ENCODE measurements at places on chromosomes 16 and 17.

DNA sequence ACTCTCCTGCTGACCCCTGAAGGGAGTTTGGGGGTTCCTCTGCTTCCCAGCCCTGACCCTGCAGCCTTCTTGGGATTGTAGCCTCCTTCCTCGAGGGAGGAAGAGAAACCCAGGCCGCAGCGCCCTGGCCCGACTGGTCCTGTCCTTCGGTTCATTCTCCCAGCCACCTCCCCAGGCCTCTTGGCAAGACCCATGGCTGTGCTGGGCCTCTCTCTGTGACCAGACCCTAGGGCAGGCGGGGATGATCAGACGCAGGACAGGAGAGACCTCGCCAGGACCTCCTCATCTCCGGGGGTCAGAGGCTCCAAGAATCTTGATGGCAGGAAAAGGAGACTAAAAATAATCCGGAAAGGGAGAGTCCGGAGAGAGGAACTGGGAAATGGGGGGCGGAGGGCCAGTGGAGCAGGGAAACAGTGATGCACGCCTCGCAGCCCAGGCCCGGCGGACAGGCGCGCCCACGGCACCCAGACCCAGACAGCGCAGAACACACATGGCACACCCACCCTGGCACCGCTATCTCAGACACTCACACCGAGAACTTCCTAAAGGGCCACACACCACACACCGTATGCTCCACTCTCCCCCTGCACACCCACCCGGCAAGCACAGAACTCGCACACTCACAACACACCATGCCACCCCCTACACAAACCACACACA, 1.2 kb downstream of the ARHGEF15 start:
- no peak for DNase-seq

DNA sequence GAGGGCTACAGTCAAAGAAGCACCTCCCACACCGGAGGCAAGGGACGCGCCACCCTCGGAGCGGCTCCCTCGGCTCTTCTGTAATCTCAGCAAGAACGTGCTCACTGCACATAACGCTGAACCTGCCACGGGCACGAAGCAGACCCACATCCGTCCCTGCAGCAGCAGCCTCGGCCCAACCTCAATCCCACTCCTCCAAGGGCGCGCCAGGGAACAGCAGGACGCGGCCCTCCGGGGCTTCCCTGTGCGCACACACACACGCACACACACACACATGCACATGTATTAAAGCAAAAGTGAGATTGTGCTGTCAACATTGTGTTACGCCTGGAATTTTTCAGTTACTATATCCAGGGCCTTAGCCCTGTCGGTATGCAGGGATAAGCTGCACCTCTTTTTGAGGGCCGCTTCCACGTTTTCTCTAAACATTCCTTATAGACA, 54.0 kb downstream of the TBC1D16 start:
- DNase-seq = no peak

- DNase-seq = no peak
Observed at GRCh38 chr17:27496005-27496404, 39.8 kb downstream of the KSR1 start.

DNA sequence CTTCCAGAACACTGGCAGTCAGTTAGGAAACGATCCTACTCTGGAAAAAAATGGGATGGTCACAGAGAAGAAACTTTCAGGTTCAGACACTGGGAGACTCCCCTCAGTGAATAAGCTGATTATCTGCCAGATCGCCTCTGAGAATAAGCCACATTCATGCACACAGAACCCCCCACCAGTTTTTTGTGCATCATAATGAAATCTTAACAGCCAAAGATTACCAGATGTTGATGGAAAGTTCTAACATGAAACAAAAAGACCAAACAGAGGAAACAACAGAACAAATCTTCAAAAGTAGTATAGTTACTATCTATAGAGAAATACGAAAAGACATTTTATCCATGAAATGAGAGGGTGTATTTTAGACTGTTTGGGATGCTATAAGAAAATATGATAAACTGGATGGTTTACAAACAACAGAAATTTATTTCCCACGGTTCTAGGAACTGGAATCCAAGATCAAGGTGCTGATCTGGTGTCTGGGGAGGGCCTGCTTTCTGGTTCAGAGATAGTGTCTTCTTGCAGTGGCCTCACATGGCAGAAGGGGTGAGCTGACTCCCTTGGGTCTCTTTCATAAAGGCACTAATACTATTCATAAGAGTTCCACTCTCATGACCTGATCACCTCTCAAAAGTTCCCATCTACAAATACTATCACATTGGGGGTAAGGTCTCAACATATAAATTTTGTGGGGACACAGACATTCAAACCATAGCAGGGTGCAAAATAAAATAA, 8.0 kb upstream of the AMZ2 start:
- DNase-seq = no peak

DNA sequence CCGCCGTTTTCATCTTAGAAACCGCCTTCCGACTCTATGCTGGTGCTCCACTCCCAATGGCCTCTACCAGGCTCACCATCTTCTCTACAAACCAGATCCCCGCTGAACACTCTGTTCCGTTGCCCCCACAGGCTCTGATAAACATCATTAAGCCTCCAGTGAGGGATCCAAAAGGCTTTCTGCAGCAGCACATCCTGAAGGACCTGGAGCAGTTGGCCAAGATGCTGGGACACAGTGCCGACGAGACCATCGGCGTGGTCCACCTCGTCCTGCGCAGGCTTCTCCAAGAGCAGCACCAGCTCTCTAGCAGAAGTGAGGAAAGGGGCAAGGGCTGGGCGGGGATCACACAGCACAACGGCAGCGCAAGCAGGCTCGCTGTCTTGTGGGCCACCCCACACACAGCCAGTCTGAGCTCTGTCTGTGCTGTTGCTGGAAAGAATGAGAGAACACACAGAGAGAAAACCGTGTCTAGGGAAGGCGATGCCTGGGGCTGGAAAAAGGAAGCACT, 33.5 kb upstream of the ENDOV start:
- no peak for DNase-seq

- DNase-seq = no peak
Observed at GRCh38 chr17:15884731-15885130, 60.2 kb upstream of the ADORA2B start.

- no peak for DNase-seq
Observed at GRCh38 chr16:5175266-5175665, 77.7 kb upstream of the EEF2KMT start.

GRCh38 chr17:17385491-17385890, 82.3 kb downstream of the NT5M start:
- DNase-seq = no peak

DNA sequence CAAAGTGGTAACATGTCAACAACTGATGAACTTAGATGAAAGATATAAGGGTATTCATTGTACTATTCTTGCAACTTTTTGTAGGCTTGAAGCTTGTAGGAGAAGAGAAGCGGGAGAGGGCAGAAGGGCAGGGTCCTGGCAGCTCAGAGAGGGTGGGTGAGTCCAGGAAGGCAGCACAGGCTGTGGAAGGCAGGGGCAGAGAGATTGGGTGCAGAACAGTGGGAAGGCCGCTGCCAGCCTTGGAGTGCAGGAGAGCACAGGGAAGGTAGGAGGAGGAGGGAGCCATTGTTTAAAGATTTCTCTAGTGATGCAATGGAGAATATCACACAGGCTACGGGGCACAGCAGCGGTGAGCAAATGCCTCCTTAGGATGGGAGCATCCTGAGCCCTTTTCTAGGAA, 104.3 kb downstream of the N4BP1 start:
- no peak for DNase-seq

GRCh38 chr16:5971924-5972323, 874.3 kb upstream of the EEF2KMT start:
- no peak for DNase-seq

- no peak for DNase-seq
Observed at GRCh38 chr16:79067600-79067999, 532.9 kb downstream of the MAF start.

DNA sequence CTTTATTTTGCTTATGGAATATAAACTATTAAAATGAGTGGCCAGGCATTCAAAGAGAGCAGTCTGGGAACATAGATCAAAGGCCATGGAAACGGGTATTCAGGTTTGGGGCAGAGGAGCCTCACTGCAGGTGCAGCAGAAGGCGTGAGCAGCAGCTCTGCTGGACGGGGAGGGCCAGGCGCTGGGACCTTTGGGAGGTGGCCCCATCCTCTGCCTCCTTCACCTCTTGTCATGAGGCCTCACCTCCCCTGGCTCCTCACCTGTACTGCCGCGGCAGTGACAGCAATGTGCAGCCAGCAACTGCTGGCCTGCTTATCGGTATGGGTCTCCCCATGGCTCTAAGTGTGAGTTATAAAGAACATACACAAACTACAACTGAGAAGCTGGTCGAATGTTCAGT, 109.4 kb downstream of the CDK5R1 start:
- DNase-seq = no peak

DNA sequence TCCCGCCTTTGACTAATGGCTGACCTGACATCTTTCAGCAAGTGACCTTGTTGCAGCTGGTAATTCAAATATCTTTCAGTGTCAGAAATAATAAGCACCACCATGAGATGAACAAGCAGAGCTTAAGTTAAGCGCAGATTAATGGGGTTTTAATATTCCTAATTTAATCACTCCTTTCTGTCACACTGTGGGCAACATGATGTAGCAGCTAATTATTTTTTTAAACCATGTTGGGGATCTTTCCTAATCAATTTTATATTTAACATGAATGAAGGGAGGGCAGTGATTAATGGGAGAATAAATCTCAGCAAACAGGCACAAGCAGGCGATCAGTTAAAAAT, 353.6 kb upstream of the TNRC6C start:
- no peak for DNase-seq

DNA sequence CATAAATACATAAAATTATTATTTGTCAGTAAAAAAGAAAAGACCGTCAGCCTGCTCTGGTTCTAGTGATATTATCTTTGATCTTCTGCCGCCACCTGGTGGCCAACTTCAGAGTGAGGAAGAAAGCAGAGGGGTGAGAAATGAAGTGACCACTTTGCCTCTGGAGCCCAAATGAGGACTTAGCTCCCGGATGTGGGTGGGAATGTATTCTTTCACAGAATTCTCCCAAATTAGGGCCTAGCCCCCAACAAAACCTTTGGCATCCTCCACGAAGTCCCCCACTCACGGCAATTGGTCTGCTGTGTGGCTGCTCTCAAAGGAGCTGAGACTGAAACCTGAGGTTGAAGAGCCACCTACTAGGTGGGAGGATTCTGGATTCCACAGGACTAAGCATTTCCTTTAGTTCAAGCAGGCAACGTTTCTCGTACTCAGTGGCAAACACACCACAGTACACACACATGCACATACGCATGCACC, 4.9 kb upstream of the ZNF267 start:
- DNase-seq = peak; percentile 69

DNA sequence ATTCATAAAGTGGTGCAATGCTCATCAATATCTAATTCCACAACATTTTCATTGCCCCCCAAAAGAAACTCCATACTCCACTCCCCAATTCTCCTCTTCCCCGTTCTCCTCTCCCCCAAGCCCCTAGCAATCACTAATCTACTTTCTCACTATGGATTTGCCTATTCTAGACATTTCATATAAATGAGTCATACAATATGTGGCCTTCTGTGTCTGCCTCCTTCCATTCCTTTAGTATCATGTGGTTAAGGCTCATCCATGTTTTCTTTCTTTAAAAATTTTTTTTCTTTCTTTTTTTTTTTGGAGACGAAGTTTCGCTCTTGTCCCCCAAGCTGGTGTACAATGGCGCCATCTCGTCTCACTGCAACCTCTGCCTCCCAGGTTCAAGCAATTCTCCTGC, 56.3 kb upstream of the HAS3 start:
- no peak for DNase-seq

GRCh38 chr17:38562903-38563302, 42.8 kb downstream of the SRCIN1 start:
- DNase-seq = no peak

DNA sequence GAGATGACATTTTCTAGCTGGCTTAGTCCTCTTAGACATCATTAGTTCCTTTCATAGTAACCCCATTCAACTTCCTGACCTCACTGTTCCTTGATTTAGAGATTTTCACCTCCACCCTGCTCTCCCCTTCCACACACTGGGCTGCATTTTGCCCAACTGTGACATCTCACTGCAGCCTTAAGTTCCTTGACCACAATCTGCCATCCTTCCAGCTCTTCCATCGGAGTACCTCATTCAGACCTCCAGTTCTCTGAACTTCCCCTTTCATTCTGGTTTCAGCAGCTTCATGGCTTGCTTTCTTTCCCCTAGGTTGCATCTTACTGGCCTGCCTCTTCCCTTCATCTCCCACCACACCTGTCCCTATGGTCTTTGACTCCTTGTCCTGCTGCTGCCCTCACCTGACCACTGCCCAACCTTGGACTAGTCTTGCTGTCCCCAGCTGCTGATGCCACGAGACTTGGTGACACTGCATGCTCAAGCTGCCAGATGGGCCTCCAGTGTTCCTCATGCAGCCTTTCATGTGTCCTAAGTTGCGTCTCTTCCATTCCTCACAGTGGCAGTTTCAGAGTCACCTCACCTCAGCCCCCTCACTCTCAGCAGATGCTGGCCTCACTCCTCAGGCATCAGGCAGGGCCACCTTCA, 40.8 kb downstream of the NUP88 start:
- no peak for DNase-seq

- DNase-seq = no peak
Observed at GRCh38 chr17:42519546-42520491, 16.2 kb upstream of the NAGLU start.

GRCh38 chr17:82213251-82214011, 789 bp upstream of the CCDC57 start:
- no peak for DNase-seq

DNA sequence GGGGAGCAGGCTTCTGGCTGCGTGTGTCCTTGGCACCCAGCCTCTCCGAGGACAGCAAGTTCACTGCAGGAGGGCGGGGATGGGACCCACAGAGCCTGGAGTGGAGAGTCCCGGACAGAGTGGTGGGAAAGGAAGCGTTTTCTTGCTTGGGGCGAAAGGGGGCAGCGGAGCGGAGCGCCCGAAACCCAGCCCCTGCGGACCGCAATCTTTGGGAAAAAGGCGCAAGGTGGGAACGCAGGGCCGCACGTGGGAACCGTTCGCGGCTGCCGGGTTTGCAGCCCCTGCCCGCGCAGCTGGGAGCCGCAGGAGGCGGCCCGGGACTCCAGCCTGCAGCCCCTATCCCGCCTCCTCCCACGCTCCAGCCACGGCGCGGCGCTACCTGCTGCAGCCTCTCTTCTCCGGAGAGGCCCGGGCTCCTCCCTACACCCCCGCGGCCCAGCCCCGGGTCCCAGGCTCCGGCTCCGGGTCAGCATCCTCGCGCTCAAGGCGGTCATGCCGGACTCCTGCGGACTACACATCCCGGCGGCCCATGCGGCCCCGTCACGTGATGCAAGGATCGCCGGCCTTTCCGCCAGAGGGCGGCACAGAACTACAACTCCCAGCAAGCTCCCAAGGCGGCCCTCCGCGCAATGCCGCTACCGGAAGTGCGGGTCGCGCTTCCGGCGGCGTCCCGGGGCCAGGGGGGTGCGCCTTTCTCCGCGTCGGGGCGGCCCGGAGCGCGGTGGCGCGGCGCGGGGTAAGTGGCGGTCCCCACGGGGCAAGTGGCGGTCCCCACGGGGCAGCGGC, at the start of the genes NTHL1 and TSC2:
NTHL1 (minus strand) TSS at position 505 of the 786 bp plus-strand sequence; CDS start at position 494, 11 bp downstream.
TSC2 (plus strand) TSS at position 656 of the 786 bp plus-strand sequence. CDS start 631 bp downstream, outside the sequence.
- peak; percentile 81 for DNase-seq

GRCh38 chr17:65514541-65514940, 46.9 kb downstream of the AXIN2 start:
- DNase-seq = no peak
